AG04449 (cell line): ENCODE measurements at places on chromosomes 12 and 14.

DNA sequence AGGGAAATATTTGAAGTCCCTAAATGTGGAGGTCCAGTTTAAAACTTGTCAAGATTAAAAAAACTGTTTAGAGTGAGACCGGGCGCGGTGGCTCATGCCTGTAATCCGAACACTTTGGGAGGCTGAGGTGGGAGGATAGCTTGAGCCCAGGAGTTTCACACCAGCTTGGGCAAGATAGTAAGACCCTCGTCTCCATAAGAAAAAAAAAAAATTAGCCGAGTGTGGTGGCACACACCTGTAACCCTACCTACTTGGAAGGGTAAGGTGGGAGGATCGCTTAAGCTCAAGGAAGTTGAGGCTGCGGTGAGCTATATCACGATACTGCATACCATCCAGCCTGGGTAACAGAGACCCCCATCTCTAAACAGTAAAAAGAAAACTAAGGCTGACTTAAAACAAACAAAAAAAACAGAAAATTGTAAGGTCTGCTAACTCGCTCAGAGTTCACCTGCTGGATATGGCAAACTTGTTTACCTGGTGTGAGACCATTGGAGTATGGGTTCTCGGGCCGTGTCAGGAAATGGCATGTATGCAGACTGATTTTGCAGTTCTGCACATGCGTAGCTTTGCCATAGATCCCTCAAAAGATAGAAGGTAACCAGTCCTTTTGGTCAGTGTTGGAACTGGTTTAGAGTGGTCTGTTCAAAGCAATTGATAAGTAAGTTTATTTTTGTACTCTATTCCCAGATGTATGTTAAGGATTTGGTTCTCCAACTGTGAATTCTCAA is 2.1 kb downstream of the RNF10 start:
- DNase-seq = no peak

GRCh38 chr14:96201157-96201556 is 3.5 kb upstream of the BDKRB2 start:
- no peak for DNase-seq

- DNase-seq = no peak
These were observed 10.1 kb upstream of the TPCN1 start for GRCh38 chr12:113211160-113211559.

GRCh38 chr12:7693793-7694192 is 1.8 kb downstream of the GDF3 start:
- no peak for DNase-seq

- no peak for DNase-seq
These were observed 28.4 kb downstream of the ALX1 start for GRCh38 chr12:85308374-85308773.

DNA sequence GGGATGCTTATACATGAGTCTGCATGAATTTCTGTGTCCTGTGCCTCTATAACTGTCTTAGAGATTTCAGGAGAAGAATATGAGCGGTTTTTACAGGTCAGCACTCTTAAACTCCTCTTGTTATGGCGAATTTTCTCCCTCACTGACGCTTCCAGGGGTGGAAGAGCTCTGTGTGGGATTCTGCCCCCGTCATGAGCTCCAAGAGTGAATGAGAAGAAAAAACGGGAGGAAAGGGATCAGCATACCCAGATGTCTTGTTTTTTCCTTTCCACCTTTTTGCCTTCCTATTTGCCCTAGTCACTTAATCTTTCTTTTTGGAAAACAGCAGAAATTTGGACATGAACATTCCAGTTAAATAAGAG is 651 bp downstream of the PFKM start:
- DNase-seq = no peak

DNA sequence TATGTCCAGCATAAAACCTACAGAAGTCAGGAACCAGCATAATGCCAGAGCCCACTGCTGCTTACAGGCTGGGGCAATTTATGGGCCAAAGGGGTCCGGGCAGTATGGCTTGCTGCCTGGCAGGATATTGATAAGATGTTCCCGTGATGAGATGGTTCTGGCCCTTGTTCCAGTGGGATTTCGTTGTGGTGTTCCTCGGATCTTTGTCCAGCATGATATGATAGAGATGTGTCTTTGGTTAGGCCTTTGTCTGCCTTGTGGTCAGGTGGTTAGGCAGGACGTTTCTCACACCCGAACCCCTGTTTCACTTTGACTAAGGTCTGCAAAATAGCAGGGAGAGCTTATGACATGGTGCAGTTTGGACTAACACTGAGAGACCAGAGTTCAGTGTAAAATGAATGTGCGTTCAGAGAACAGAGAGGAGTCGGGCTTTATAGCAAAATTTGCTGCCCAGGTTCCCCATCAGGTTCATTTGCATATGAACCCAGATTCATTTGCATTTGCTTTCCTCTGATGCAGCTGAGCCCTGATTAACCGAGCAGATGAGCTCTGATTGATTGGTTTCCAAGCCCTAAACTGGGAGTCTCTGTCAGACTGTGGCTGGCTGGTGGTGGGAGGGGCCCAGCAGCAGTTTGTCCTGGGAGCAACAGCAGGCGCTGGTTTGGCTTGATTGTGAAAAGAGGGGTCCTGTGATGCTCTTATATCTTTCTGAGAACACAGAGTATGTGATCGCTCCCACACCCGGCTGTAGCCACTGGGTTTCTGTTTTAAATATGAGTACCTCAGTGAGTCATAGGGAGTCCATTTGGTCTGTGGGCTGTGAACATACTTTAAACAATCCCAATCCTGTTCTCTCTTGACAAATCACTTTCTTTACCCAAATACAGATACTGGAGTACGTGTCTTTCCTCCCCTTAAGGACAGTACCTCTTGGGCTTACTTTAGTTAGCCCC is 156.3 kb upstream of the PZP start:
- DNase-seq = peak; percentile 38

- no peak for DNase-seq
These were observed 30.4 kb upstream of the DACT1 start for GRCh38 chr14:58607131-58607951.

- DNase-seq = no peak
These were observed 28.1 kb upstream of the IL22 start for GRCh38 chr12:68281322-68282077.

DNA sequence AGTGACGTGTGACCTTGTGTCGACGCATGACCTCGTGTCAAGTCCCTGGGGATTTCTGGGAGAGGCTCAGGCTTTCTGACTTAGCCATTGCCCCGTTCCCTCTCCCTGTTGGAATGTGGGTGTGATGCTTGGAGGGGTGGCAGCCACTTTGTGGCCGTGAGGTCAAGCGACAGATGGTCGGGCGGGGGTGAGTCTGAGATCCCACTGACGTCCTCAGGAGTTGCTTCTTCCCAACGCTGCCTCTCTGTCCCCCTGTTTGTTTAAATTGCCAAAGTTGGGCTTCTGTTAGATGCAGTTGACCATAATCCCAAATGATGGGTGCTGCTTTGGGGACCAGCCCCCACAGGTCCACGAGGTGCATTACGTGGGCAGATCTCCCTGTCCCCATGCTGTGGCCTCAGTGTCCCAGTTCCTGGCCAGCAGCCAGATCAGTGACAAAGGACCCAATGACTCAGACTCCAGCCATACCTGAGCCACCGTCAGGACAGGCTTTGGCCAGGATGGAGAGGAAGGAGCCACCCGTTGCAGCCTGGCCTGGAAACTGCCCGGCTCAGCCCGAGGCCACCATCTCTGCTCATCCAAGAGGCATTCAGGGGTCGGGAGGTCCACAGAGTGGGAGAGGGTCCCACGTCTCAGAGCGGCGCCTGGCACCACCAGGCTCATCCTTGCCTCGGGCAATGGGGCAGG is 34.4 kb upstream of the GALNT9 start:
- no peak for DNase-seq

DNA sequence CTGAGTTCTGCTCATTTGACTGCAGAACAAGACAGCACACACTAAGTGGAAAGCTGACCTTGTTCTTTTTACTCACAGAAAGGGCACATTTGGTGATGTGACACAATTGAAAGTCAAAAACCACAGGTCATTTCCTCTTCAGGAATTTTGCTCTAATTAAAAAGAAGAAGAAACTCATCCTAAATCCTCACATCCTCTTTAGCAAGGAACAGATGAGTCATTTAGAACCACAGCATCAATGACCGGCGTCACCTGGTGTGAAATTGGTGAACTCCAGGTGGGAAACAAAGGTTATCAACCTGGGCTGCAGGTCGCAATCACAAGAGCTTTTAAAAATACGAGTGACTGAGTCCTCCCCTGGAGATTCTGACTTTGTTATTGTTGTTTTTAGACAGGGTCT is 2.9 kb upstream of the RNU6-8 start:
- DNase-seq = no peak

- no peak for DNase-seq
These were observed 160.6 kb downstream of the ADGRD1 start for GRCh38 chr12:131114271-131114670.

DNA sequence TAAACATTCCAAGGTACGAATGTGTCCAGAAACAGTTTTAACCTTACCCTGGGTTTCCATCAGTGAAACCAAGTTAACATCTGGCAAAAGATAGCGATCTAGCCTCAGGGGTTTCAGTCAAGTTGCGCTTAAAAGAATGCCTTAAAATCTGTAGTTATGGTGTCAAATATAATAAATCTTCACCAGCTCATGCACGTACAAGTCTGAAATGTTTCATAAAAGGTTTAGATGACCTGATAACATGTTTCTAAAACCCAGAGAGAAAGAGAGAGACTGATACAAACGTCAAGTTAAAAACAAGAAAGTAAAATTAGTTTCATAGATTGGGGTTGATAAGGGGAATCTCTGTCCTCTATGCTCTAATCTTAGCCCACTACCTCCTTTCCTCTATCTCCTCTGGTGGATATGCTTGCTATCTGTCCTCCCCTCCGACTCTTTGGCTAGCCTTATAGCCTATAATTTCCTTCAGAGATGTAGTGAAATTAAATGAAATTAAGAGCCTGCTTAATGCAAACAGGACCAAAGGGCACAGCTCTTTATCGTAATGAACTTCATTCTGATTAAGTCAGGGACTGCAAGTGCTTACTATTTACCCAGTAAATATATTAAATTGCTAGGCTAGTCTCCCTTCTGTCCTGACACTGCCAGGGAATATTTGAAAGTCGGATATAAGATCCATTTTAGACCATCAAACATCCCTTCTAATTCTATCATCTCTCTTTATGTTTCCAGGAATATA is 18.4 kb upstream of the FOS start:
- no peak for DNase-seq

GRCh38 chr14:65304963-65305362 is 107.6 kb upstream of the FUT8 start:
- DNase-seq = no peak

DNA sequence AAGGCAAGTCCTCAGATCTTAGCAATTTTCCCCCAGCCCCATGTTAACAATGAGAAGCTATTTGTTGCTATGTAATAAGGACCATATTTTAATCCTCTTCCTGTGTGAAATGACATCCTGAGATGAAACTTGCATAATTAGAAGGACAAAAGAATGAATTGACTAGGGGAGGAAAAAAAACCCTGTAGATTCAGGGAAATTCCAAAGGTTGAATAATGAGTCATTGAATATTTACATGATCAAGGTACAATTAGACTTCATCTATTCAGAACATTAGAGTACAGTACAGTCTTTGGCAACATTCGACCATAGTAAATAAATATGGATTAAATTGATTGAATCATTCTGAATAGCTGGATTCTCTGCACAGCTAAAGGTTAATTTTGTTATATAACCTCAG is 9.4 kb downstream of the MYBPC1 start:
- no peak for DNase-seq

GRCh38 chr12:104480826-104481440 is 24.2 kb downstream of the CHST11 start:
- no peak for DNase-seq

DNA sequence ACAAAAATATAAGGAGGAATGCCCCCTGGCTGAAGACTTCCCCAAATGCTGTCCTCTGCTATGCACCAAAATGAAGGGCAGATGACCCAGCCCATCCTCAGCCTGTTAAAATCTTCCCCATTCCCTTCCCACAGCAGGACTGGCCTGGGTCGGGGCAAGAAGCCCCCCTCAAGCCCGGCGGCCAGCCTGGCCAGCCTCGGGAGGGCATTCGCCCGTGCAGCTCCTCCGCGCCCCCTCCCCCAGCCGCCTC is 413 bp downstream of the RARG start:
- no peak for DNase-seq

GRCh38 chr14:68133856-68134255 is 314.3 kb downstream of the RAD51B start:
- no peak for DNase-seq

- no peak for DNase-seq
These were observed 31.5 kb upstream of the KRR1 start for GRCh38 chr12:75542942-75543341.

DNA sequence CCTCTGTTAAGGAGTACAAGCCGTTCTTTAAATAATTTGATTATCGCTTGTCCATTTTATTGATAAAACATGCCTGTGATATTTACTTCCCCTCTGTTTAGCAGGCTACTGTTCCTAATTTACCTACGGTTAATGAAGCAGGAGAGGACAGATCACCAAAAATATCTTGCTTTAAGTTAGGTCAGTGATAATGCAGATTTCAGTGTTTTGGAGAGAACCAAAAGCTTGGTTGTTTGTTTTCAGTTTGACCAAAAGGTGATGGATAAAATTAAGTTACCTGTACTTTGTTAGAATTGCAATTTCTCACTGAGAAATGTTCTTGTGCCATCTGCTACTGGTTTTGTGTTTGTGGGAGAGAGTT is 958 bp downstream of the SPATS2 start:
- no peak for DNase-seq

DNA sequence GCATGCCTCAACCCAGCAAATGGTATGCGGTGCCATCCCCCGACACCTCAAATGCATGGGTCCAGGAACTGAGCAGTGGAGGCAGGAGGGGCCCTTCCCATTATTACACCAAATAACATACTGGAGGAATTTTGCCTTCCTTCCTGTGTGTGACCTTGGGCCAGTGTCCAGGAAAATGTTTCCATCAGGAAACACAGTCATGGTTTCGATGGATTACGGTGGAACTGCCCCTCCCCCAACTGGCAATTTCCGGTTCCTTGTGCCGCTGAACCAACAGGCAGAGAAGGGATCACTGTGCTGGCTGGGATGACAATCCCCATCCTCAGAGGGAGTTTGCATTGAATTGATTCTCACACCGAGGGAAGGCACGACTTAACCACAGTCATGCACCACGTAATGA is 9.1 kb upstream of the CDC42BPB start:
- no peak for DNase-seq

DNA sequence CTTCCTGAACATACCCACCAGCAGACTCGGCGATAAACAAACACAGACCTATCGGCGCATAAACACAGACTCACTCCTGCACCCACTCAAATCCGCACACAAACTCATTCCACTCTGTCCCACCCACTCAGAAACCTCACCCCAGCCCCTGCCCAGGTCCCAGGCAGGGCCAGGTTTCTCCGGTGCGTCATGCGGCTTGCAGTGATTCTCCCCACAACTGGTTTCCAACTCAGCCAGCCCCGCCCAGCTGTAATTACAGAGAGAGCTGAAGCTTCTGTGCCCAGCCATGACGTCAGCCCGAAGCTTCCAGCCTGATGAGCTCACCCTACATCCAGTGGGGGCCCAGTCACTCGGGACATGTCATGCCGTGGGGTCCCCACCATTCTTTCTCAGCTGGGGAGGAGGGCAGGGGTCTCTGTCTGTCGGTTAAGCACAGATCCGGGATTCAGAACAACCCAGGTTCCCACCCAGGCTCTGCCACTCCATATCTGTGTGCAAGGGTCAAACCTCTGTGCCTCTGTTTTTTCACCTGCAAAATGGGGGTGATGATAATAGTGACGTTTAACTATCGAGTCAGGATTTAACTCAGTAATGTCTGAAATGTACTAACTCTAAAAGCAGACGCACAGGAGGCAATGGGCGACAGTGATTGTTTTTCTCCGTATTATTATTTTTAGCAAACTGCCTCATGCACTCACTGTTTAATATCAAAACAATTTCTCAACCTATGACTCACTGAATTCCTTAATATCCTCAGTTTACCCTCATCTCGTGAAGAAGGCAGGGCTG is 2.3 kb upstream of the HSPB8 start:
- peak; percentile 74 for DNase-seq
